ENCODE measurements at places on chromosomes 5 and 9.

DNA sequence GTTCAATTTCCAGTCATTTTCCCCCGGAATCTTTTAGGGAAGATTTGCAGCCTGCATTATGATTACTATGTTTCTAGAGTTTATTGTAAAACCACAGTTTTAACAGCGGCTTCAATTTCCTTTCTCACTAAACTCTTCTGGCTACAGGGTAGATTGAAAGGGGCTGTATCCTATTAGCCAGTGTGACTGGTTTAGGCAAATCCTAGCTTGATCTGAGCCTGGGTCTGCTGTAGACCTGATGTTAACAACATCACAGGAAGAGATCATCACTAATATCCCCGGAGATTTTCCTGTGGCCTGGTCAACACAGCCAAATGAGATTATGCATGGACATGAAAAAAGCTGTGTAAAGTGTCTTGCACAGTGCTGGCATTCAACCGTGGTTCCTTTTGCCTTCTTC lies 33.4 kb downstream of the STOM start:
- no peak for DNase-seq

- no peak for DNase-seq
These were observed 6.2 kb downstream of the ZNF883 start for GRCh38 chr9:113005777-113006176.

DNA sequence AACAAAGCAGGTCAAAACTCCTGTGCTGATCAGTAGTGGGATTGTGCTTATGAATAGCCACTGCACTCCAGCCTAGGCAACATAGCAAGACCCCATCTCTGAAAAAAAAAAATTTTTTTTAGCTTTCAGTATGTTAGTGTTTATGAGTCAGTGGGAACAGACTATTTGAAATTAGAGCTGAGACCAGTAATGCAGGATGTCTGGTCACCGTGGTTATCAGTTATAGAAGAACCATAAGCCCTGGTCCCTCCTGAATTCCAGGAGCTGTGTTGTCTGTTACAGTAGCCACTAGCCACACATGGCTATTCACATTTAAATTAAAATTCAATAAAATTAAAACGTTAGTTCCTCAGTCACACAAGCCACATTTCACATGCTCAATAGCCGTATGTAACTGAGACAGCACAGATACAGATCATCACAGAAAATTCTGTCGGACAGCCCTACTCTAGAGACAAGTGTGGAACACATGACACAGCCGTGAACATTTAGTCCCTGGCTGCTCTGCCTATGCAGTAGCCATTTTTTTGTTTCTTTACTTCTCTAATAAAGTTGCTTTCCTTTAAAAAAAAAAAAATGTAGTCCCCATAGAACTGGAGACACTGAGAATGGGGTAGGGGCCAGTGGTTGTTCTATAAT lies 96.1 kb upstream of the SAP30L start:
- DNase-seq = no peak

DNA sequence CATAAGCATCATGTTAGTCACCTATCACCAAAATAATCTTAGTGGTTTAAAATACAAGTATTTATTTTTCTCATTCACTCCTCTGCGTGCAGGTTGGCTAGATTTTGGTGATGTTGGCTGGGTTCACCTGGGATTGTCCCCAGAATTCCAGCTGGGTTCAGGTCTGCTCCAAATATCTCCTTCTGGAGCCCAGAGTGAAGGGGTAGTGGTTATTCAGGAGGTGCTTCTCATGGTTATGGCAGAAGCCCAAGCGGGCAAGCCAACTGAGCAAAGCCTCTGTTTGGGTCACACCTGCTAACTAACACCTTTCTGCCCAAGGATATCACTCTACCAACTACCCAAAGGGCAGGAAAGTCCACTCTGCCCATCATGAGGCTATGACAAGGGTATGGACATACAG lies 4.7 kb upstream of the SLC25A46 start:
- DNase-seq = no peak

DNA sequence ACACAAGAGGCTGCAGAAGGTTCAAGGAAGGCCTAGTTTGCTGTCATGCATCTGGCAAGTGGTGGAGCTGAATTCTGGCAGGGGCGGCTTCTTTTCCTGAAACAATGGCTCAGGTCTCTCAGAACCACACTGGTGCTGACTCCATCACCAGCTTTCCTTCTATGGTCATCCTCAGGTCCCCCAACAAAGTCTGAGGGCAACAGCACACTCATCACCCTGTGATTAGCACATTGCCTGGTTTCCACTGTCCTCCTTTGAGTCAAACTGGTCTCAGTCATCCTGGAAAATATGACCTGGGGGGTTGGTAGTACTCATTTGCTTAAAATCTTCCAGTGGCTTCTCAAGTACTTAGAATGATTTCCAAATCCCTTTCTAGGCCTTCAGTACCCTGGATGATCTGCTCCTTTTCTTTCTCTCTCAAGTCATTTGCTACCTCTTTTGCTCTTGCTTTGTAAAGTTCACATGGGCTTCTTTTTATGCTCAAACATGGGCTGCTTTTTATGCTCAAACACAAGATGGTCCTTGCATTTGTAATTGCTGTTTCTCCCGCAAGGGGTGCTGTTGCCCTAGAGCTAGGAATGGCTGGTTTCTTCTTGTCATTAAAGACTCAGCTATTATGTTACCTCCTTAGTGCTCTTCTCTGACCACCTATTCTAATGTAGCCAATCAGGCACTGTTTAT lies 144.9 kb downstream of the ALDH1A1 start:
- peak; percentile 12 for DNase-seq

GRCh38 chr5:6840136-6840793 lies 127.0 kb downstream of the TENT4A start:
- no peak for DNase-seq

DNA sequence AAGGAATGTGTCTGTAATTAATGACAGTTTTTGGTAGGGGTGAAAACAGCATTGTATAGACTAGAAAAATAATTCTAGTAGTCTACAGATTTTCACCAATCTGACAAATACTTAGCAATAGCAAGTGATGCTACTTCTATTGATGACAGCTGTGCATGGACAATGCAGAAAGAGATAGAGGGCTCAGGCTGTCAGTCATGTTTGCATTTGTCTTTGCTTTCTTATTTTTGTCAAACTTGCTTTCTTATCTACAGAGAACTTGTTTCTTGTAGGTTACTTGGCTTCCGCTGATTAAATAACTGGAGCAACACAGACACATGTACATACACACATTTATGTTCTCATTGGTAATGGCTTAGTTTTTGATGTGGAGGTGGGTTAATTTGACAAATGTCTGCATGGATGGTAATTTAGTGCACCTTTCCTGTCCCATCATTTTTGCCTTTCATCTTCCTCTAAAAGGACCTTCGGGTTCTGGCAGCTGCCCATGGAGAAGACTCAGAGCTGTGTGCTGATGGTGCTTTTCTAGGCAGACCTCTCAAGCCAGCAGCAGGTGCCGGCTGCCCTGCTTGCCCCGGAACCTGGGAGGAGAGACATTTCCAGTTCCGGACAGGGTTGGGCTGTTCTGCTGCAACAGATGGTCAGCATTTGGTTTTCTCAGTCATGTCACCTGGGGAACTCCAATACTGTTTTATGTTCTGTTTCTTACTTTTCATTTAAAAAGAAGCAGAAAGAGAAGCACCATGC lies 28.8 kb downstream of the CAMK4 start:
- DNase-seq = no peak

DNA sequence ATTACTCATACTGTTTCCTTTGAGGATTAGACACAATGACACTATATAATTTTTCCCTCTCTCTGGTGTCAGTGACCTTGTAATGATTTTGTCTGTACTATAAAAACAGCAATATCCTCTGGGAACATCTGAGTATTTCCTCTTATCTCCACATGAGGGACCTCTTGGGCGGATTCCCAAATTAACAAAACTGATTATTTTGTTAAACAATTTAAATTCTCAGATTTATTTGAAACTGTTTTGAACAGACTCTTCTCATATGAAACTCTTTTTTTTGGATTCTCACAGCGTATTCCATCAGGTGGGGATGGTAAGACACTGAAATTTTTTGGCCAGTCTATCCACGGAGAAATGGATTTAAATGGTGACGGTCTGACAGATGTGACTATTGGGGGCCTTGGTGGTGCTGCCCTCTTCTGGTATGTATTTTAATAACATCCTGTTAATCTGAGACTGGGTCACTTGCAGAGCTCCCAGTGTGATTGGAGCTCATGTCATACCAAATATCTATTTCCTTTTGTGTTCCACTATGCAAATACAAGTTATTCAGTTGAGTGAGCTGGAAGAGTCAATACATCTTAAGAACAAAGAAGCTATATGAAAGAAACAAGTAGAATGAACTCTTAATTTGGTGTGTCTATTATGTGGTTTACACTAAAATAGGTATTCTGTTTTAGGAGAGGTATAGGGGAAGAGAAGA lies 73.8 kb upstream of the ITGA2 start:
- DNase-seq = peak; percentile 88

GRCh38 chr5:142821733-142822487 lies 51.7 kb downstream of the ARHGAP26 start:
- peak; percentile 83 for DNase-seq

DNA sequence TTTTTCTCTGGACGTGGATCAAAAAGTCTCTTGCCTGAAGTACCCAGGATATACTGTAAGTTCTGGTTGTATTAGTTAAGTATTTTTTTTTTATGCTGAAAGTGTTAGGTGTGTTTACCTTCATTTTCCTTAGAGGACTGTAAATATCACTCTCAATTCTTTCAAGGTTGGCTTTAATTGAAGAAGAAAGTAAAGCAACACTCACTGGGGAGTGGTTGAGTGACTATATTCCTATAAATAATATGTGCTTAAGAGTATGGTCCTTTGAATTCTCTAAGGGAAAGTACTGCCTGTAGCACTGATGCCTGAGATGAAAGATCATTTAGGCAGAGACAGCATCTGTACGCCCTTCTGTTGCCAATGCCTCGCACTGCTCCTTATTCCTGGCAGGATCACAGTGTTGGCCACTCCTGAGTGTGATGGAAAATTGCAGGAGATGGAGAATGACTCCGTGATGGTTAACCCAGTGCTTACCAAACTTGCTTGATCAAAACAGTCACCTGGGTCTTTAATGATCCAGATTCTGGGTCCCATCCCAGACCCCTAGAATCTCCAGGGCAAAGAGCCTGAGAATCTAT lies 182.0 kb upstream of the MPDZ start:
- DNase-seq = no peak

- peak; percentile 54 for DNase-seq
These were observed 240.9 kb downstream of the TLE4 start for GRCh38 chr9:79812507-79813257.

DNA sequence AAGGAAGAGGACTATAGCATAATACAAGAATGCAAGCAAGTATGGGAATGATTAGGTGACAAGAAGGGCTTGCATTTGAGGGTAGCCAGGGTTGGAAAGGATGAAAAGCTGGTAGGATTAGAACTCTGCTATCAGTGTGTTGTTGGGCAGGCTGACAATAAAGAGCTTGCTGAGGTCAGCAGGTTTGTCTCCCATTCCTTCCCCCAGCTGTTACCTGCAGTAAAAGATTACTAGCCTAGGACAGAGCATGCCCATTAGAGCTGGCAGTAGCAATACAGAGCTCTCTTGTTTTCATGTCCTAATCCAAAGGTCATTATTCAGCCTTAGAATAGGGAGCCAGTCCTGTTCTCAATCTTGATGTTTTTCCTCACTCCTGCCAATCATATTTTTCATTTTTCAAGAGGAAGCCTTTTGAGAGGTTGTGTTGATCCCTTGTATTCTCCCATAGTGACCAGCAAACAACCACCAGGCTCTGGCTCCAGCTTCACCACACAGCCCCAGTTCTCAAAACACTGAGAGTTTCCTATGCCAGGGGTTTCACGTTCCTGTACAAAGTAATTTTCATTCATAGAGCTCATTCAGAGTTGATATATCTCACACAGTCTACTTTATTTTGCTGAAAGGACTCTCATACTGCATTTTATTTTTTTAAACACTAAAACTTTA lies 71.7 kb downstream of the OR2K2 start:
- DNase-seq = no peak

DNA sequence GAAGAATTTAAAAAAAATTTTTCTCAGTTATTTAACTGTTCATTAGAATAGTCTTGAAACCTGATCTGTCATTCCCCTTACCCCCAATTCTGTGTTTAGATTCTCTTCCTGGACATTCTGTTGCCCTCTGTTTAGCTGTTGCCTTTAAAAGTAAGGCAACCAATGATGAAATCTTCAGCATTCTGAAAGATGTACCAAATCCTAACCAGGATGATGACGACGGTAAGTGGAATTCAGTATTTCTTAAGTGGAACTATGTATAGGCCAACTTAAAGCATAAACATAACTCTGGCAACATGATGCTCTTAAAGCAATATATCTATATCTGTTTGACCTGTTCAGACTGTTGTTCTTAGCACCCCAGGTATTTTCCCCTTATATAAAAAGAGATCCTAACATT lies 27.2 kb downstream of the NCBP1 start:
- DNase-seq = no peak

GRCh38 chr5:155004138-155004744 lies 9.3 kb upstream of the KIF4B start:
- no peak for DNase-seq

- no peak for DNase-seq
These were observed 41.0 kb upstream of the SHC3 start for GRCh38 chr9:89219637-89220036.

DNA sequence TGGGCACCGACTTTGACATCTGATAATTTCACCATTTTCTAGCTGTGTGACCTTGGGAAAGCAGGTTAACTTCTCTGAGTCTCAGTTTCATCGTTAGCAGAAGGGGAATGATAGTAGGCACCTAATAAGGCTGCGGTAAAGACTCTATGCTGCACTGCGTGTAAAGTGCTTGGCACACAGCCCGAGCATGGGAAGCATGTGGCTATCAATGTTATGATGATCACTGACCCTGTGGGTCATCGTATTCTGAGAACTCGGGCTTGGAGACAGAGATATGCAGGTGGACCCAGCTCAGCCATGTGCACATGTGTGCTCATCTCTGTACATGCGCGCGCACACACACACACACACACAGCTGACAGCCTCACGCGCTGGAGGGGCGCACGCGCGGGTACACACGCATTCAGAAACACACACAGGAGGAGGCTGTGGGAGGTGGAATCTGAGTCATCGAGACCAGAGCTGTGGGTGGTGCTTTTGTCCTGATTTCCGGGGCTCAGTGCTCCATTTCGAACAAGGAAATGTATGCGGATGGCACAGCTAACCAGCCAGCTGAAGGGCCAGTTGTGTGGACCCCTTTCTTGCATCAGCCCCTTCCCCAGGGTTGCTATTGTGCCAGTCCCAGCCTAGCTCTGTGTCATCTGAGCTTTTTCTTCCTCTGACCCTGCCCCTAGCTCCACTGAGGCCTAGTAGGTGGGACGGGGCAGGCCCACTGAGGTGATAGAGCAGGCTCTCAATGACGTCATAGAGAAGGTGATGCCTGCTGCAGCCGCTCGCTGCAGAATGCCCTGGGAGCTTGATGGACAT lies 11.1 kb upstream of the ARAP3 start:
- DNase-seq = no peak

DNA sequence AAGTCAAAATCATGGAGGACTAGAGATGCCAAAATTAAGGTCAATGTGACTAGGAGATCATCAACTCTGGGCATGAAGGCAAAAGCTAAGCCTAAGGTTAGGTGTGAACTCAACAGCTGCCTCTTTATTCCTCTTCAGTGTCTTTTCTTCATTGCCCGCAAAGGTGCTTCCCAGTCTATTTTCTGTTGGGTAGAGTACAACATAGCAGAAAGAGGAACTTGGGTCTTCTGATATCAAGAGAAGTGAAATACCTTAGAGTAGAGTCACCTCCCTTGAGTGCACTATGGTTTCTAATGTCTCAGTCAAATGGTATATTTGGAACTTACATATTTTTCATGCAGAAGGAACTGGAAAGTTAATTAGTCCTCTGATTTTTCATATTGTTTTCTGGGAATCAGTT lies 122.5 kb upstream of the GRIN3A start:
- peak; percentile 1 for DNase-seq
